ENCODE measurements at places on chromosomes 5 and 9.

DNA sequence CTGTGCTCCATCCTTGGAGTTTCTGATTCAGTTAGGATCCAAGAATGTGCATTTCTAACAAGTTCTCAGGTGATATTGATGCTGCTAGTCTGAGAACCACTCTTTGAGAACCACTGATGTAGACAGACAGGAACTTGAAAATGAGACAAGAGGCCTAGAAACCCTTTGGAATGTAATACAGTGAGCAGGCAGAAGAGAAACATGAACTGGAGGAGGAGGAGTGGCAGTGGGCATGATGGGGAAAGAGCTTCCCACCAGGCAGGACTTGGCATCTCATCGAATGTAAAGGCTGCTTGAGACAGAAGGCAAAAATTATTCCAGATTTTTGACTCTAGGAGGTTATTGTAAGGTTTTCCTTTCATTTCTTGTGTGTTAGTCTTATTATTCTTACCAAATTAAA is 295.8 kb upstream of the SGCD start:
- no peak for DNase-seq

DNA sequence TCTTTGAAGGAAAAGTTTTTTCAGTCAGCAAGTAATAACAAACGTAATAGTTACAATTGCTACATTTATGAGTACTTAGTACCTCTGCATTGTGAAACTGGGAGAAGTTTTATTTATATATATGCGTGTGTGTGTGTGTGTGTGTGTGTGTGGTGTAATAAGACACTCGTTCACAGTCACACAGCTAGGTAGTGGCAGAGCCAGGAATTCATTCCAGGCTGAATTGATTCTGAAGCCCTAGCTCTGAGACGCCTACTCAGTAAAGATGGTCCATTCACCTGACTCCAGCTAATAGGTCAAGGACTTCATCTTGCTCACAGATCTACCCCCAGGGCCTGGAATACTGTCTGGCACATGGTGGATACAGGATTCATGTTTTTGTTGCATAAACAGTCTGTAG is 13.6 kb upstream of the CAST start:
- no peak for DNase-seq

- no peak for DNase-seq
Measured at GRCh38 chr9:89992326-89993198, 387.8 kb downstream of the GADD45G start.

DNA sequence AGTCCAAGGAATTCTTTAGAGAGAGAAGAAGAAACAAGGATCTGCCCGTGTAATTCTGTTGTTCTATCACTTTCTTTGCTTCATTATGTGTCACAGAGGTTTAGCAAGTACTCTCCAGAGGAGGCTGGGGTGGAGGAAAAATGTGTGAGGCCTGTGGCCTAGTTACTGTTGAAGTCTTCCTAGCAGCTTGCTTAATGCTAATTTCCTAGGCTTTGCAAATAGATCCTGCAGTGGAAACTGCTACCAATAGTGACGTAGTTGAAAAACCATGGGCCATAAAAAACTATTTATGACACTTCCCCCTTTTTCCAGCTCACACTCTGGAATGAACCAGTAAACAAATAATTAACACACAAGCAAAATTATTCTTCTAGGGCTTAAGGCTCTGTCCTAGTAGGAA is 27.0 kb upstream of the C9orf72 start:
- no peak for DNase-seq

GRCh38 chr9:68949271-68950000 is 64.5 kb downstream of the PRKACG start:
- DNase-seq: no peak

DNA sequence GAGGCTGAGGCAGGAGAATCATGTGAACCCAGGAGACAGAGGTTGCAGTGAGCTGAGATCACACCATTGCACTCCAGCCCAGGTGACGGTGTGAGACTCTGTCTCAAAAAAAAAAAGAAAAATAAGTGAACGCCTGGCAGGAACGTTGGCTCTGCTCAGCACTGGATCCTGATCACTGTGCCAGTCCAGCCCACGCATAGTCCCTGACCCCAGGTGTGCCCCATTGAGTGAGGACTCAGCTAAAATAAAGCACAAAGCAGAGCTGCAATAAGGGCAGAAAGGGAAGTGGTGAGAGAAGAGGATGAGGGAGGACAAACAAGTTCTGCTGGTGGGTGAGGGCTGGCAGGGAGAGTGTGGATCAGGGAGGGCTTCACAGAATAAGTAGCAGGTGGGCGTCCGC is 4.3 kb downstream of the GRHPR start:
- DNase-seq: no peak

- DNase-seq: no peak
Measured at GRCh38 chr9:92234514-92234913, 59.0 kb downstream of the IARS1 start.

DNA sequence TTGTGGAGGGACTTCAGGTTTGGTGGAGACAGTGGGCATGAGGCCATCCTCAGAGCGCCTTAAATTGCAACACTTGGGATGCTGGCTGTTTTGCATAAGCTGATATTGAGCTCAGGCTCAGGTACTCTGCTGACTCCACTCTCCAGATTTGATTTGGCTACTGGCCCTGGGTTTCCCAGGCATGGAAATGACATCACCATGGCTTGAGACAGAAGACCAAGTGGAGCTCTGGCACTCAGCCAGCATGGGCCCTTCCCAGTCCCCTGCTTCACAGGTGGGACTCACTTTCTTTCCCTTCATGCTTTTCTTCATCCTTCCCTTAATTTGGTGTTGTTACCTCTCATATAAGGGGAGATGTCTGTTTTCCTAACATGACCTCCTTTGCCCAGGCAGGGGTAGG is 72.0 kb upstream of the IL12B start:
- DNase-seq: no peak

- DNase-seq: no peak
Measured at GRCh38 chr5:61617039-61617438, 285.0 kb downstream of the ZSWIM6 start.

- no peak for DNase-seq
Measured at GRCh38 chr9:9938432-9938831, 674.4 kb downstream of the PTPRD start.

DNA sequence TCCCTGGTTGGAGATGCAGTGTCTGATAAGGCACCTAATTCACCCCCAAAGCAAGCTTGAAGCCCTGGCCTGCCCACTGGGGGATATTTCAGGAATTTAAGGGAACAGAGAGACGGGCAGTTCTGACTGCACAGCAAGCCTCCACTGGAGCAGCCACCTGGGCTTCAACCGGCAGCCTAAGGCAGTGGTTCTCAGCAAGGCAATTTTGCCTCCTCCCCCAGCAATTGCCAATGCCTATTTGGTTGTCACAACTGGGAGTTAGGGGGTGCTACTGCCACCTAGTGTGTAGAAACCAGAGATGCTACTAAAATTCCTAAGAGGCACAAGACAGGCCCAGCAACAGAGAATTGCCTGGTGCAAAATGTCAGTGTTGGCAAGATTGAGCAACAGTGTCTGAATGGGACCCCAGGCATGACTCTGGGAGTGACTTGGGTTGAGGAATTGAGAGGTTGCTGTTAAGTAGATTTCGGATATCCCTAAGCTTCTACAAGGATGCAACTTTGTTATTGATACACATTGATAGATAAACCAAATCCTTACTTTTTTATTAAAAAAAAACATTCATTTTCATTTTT is 58.7 kb upstream of the CTSL start:
- DNase-seq: no peak

DNA sequence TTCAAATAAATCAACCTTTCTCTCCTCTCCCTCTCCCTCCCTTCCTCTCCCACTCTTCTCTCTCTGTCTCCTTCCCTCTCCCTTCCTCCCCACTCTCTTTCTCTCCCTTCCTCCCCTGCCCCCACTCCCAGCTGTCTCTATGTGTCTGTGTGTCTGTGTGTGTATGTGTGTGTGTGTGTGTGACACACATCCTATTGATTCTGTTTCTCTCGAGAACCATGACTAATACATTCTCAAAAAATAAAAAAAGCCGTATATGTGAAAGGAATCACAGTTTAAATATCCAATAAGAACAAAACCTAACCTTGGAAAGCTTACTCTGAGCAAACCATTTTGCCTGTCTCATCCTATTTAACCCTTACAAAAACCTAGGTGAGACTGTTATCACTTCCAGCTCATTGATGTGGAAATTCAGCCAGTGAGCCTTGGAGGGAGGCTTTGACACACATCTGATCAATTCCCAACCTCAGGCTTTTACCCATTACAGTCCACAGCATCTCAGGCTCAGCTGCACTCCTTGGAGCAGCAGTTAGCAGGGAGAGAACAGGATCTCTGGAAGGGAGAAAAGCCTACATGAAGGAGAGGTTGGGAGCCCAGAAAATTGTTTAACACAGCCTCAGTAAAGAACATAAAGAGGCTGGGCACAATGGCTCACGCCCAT is 8.3 kb downstream of the HSD17B3 start:
- no peak for DNase-seq

GRCh38 chr5:10157085-10157669 is 92.5 kb downstream of the ATPSCKMT start:
- no peak for DNase-seq

- peak; percentile 8 for DNase-seq
Measured at GRCh38 chr9:10855847-10856246, 243.0 kb upstream of the PTPRD start.

- no peak for DNase-seq
Measured at GRCh38 chr9:38359297-38359653, 33.2 kb upstream of the ALDH1B1 start.

- DNase-seq: no peak
Measured at GRCh38 chr5:94153736-94154450, 412.5 kb upstream of the POU5F2 start.

DNA sequence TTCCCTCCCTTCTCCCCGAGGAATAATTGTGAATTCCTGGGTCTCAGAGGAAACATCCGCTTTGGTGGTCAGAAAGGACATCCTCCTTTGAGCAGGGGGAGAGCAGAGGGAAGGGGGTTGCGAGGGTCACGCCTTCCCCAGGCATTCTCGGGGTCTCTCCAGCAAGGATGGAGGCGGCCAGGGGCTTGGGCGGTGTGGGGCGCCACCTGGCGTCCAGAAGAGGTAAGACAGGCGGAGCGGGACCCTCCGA is 129.1 kb downstream of the KCNIP1 start:
- DNase-seq: peak; percentile 81

- DNase-seq: no peak
Measured at GRCh38 chr5:126801992-126802294, 25.0 kb downstream of the LMNB1 start.

All from HuH-7 (cell line).